ENCODE measurements at places on chromosomes 1 and 21.

GRCh38 chr1:81304187-81304586 lies 496.5 kb upstream of the ADGRL2 start:
- DNase-seq: no peak

DNA sequence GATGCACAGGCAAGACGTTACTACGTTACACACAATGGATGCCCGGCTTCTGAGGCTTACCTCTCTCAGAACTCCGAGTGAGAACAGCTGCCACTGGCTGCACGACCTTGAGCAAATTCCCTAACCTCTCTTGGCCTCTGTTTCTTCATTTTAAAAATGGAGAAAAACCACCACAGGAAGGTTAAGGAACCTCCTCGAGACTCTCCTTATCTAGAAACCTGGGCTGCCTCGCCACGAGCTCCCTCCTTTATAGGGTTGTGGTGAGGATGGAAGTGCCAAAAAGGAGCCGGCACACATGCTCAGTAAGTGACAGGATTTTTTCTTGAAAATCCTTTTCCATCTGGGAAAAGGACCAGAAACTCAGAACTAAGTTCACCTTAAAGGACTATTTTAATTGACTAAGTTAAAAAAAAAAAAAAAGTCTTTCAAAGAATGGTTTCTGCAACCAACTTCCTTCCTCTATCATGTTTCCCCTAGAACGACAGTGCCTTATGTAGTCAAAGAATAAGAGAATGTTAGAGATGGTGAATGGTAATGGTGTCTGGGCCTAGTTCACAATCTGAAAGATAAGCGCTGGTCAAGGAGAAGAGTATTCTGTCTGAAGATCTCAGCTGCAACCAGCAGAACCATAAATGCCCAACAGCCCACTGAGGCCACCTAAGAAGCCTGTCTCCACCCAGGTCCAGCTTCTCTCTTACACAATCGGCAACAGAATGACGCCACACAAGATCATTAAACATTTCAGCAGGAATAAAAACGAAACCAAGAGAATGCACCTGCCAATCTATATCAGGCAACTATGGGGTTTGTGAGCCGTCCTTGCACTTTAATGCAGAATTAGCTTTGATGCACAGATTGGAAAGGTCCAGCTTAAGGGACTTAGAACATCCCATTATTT lies 64.9 kb downstream of the SLC45A1 start:
- DNase-seq: no peak

DNA sequence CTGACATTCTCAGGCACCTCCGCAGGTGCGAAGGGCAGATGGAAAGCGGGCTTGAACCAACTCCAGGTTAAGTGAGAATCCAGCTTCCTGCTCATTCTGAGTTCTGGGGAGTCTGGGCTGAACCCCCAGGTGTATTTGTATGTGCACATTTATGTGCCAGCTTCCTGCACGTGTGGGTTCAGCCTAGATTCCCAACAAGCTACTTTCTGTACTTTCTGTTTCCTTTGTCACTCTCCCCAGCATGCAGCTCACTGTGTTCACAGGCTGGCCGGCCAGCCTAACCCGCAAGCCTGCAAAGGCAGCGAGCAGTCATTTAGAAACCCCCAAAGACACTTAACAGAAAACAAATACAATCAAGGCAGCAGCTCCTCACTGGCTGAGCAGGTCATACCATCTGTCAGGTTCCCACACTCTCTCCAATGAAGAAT lies 1.3 kb upstream of the IL19 start:
- DNase-seq: no peak

DNA sequence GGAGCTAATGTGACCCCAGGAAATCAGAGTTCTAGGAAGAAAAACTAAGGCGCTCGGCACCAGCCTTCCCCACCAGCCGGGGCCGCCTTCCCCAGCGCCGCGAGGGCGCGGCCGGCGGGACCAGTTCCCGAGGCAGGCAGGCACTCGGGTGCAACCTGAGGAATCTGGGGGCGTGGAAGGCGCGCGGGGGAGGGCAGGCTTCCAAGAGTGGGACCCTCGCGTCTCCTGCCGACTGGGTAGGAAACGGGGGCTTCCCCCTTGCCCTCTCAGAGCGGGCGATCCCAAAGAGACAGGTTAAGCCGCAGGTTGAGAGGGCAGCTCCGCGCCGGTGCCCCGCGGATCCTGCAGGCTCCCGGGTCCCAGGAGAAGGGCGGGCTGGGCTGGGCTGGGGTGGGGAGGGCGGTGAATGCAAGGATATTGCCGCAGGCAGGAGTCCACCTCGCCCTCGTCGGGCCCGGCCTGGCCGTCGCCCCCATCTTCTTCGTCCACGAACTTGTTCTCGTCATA lies 431 bp downstream of the ARPC5 start:
- no peak for DNase-seq

- no peak for DNase-seq
Observed at GRCh38 chr1:224632381-224632871, 16.3 kb downstream of the CNIH3 start.

DNA sequence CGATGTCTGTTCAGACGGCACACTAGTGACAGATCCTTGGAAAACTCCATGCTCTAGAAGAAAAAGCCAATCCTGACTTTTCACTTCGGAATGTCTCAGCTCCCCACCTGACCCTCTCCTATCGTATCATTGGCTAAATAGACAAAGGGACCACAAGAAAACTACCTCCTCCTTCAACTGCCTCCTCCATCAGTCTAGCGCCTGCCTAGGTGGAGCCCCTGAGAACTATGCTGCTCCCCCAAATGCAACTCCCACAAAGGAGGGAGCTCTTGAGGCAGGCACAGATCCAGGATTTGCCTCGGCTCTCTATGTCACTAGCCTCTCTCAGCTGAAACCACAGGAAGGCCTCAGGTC lies 148.4 kb downstream of the TOMM20 start:
- DNase-seq: no peak

DNA sequence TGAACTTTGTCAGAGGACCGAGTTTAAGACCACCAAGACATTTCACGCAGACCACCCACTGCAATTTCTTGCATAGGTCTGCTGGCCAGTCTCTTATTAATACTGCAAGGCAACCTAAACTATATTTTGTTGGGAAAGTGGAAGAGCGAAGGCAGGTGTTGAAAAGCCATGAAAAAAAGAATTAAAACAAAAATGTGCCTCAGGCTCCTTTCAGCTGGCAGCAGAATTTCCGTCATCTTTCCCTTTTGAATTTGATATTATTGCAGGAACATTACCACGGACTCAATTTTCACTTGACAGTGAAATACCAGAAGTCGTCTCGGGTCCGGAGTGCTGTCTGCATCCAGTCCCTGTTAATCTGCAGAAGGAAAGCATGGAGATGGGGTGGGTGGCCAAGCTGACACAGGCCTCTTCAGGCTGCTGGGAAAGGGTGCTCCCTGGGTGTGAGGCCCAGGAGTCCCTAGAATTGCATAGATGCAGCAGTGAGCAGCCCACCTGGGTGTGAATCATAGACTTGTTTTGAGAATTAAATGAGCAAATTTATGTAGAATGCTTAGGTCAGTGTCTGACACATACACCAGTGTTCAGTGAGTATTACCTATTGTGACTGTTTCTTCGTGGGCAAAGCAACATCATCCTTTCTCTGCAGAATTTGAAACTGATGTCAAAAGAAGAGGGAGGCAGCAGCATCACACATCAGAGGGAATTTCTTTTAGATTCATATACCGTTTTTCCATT lies 150.7 kb downstream of the PBX1 start:
- no peak for DNase-seq

DNA sequence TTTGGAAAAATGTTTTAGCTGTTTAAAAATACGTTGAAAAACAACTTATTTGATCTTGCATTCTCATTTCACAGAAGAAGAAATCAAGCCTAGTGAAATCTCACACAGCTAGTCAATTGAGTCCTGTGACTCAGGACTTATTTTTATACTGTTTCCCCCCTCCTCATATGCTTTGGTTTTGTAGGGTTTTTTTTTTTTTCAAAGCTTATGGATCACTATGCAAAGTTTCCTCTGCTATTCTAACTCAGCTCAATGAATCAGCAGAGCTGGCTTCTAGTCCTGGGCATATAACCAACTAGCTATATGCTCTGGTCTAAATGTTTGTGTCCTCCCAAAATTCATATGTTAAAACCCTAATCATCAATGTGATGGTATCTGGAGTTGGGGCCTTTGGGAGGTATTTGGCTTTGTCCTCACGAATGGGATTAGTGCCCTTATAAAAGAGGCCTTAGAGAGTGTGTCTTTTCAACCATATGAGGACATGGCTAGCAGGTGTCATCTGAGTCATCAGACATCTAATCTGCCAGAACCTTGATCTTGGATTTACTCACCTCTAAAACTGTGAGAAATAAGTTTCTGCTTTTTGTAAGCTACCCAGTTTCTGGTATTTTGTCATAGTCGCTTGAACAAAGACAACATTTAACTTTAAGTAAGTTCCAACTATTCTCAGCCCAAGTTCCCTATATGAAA lies 317.2 kb upstream of the C1orf87 start:
- no peak for DNase-seq

GRCh38 chr1:27257155-27257554 lies 22.7 kb downstream of the WDTC1 start:
- DNase-seq: no peak

DNA sequence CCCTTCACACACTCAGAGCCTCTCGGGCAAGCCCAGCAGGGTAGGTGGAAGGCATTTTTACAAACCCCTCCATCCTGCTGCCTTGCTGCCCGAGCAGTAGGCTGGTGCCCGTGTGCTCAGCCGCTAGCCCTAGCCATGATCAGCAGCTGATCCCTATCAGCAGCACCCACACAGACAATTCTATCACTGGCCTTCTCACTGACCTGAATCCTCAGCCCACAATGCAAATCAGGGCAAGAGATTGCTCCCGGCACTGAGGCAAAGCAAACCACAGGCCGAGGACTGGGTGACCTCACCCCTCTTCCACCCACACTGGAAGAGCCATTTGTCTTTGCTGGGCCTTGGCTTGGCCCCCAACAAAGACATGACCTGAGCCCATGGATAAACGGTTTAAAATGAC lies 895 bp upstream of the PDZK1 start:
- no peak for DNase-seq

GRCh38 chr1:240312872-240313271 lies 221.2 kb downstream of the FMN2 start:
- DNase-seq: no peak

GRCh38 chr1:233295237-233295974 lies at the start of gene PCNX2:
PCNX2 (minus strand) TSS chr1:233295725; CDS start chr1:233295478, 247 bp downstream.
- DNase-seq: peak; percentile 38

DNA sequence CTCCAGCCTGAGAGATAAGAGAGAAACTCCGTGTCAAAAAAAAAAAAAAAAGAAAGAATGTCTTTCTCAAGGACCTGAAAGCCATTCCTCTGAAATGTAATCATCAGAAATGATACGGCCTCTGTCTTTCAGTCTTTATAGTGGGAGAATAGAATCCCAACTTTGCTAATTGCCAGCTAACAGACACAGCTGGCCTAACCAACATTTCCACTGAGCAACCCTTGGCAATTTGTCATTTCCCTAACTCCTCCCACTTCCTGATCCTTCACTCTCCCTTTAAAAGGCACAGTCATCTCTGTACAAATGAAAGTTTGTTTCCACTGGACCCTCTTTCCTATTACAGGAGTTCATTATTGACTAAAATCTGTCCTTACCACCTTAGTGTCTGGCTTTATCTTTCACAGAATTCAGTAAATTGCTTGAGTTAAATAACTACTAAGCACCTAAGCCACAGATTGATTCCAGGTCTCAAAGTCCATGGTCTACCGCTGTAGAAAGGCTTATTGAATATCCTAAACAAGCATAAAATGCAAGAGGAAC lies 4.3 kb upstream of the CBR1 start:
- DNase-seq: no peak

- no peak for DNase-seq
Observed at GRCh38 chr1:225891229-225891972, 2.5 kb upstream of the LEFTY1 start.

GRCh38 chr1:13860031-13860430 lies 160.0 kb downstream of the PRDM2 start:
- no peak for DNase-seq

DNA sequence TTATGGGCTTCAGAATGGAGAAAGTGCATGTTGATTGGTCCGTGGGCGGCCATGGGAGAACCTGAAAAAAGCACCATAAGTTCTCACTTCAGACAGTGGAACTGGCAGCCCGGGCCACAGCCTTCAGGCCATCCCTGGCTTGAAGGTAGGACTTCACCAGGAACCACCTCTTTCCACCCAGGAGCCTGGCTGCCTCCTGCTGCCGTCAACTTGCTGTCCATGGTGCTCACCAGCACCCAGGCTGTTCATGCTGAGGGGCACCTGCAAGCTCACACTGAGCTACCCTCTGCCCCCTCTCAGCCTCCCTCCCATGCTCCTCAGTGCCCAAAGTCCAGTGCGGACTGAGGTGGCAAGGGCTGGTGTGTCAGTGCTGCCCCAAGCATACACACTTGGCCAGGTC lies 12.9 kb upstream of the FNBP1L start:
- no peak for DNase-seq

GRCh38 chr1:198639671-198640143 lies 867 bp downstream of the PTPRC start:
- no peak for DNase-seq

- DNase-seq: no peak
Observed at GRCh38 chr1:2466958-2467554, 9.0 kb upstream of the PLCH2 start.

GRCh38 chr1:243798726-243799125 lies 51.3 kb downstream of the AKT3 start:
- no peak for DNase-seq

DNA sequence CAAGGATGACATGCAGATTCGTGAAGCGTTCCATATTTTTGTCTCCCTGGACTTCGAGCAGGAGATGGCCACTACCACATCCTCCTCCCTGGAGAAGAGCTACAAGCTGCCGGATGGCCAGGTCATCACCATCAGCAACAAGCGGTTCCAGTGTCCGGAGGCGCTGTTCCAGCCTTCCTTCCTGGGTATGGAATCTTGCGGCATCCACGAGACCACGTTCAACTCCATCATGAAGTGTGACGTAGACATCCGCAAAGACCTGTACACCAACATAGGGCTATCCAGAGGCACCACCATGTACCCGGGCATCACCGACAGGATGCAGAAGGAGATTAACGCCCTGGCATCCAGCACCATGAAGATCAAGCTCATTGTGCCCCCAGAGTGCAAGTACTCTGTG lies 3.3 kb downstream of the TMEM222 start:
- no peak for DNase-seq

- DNase-seq: no peak
Observed at GRCh38 chr1:212229654-212230053, 55.6 kb upstream of the PPP2R5A start.
